Fibroblast of skin of abdomen (primary cell): ENCODE measurements at places on chromosomes 12 and 14.

DNA sequence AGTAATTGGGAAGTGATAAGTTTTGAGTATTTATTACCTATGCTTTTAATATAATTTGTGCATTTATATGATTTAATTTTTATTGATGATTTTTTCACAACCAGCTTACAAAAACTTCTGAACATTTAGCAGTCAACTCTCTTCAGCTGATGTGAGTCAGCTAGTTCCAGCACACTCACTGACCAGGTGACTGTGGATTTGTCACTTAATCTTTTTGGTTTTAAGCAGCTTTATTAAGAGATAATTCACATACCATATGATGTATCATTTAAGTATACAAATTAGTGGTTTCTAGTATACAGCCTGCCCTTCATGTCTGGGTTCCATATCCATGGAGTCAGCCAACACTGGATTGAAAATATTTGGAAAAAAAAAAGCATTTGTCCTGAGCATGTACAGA lies 103.5 kb downstream of the SYNE2 start:
- peak; percentile 46 for DNase-seq

DNA sequence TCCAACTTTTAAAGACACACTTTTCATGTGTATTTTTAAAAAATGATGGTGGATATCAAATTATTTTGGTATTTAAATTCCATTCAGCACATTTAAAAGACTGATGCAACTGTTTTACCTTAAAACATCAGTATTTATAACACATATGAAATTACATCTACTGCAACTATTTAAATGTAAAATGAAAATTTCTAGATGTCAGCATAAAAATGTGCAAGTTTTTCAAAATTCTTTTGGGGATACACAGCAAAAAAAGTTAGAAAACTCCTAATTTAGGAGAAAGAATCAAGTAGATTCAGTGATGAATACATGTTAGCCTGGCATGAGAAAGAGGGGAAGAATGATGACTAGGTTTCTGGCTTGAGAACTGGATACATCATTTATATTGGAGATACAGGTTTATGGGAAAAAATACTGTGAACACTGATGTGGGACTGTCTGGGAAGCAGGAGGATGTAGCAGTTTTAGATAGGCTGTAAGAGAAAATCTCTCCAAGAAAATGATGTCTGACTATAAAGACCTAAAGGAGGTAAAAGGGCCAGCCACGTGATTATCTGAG lies 9.2 kb downstream of the SOS2 start:
- DNase-seq, result peak; percentile 17

- DNase-seq, result no peak
These were observed 89.7 kb upstream of the PARP11 start for GRCh38 chr12:3962631-3963483.

DNA sequence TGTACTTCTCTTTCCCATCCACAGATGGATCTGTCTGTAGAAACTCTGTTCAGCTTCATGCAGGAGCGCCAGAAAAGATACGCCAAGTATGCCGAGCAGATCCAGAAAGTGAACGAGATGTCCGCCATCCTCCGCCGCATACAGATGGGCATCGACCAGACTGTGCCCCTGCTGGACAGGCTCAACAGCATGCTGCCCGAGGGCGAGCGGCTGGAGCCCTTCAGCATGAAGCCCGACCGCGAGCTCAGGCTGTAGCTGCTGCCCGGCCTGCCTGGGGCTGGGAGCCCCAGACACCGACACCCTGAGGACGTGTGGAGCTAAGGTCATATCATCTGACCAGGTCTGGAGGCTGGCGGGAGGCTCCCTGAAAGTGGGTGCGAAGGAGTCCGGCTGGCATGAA lies 97.1 kb downstream of the DUSP16 start:
- DNase-seq, result no peak

DNA sequence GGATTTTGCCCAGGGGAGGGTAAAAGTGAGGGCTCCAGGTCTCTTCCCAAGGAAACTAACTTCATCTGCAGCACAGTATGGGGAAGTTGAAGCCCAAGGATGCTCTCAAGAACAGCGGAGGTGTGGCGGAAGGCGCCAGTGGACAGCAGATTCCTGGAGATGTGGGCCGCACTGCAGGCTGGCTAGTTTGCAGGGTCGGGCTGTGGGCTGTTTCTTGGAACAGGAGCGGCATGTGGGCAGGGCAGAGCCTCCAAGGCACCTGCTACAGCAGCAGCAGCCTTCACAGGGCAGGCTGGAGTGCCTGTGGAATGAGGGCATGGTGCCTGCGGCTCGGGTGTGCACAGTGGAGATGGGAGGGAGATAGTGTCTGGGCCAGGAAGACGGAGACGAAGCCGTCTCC lies 100.0 kb upstream of the SFSWAP start:
- no peak for DNase-seq

DNA sequence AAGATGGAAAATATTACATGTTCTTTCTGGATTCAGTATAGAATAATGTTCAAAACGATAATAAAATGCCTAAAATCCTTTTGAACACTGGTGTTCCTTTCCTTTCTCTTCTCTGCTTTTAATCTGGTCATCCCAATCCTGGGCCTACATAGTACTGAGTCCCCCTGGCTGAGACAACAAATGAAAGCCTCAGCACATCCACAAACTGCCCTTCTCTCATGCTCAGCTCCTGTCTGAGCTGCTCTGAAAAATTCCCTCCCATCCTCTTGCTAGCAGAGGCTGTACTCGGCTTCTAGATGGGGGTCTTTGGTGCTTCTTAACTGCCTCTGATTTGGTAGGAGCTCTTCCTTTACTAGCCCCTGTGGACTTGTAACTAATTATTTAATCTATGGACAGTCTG lies 232.3 kb downstream of the MED13L start:
- no peak for DNase-seq

DNA sequence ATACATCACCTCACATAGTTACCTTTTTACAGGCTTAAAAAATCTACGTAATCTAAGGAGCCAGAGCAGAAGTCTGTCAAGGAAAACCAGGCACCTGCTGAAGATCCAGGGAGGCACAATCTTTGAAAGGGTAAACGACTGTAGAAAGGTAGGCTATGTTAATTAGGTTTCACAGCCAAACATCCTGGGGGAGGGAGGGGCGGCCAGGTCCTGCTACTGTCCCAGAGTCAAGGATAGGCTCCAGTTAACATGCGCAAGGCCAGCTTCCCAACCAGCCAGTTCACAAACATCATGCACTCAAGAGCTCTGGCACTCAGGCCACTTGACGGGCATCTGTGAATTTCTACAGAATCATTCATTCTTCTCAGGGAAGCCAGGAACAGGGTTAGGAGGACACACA lies 22.9 kb downstream of the NIN start:
- DNase-seq, result no peak

- DNase-seq, result peak; percentile 64
These were observed 247.1 kb downstream of the AKAP6 start for GRCh38 chr14:32576088-32576795.

- DNase-seq, result no peak
These were observed 146.3 kb downstream of the MED13L start for GRCh38 chr12:116131176-116131575.

DNA sequence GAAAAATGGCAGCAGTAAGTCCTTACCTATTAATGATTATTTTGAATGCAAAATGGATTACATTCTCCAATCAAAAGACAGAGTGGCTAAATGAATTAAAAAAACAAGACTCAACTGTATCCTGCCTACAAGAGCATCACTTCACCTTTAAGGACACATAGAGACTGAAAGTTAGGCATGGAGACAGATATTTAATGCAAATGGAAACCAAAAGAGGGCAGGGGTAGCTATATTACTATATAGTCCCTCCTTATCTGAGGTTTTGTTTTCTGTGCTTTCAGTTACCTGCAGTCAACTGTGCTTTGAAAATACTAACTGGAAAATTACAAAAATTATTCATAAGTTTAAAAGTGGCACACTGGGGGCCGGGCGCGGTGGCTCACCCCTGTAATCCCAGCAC lies 17.2 kb downstream of the NECAP1 start:
- no peak for DNase-seq

GRCh38 chr12:47834199-47834903 lies 14.6 kb upstream of the HDAC7 start:
- DNase-seq, result no peak

DNA sequence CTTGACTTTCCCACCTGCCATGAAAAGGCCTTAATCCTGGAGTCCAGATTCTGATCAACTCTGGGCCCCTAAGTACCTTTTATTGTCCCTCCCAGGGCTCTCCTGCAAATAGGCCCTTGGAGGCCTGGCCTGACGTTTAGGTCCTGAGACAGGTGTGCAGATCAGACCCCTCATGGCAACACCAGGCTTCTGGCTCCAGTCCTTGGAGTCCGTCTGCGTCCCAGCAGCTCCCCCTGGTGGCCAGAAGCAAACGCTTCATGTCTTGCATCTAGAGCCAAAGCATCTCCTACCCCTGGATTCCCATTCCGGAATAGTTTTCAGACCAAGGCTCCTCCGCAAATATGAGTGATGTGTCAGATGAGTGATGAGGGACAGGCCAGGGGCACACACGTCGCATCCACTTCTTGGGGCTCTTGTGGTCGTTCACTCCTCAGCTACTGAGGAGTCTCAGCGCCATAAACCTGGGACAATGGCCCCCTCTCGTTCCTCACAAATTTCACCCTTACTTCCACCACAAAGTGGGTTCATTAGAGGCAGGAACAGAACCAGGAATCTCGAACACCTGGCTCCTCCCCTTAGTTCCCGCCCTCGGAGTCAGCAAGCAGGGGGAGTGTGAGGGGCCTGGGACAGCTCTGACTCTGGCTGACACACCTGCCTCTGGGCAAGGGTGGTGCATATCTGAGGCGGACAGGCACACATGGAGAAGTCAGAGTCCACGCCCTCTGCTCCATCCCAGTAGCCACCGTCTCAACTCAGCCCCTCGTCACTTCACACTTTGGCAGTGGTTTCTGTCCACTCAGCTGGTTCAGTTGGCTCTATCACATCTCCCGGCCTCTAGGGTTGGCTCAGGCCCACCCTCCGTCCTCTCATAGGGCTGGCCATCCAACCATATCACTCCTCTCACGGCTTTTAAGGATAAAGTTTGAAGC lies 77.9 kb upstream of the PWP1 start:
- DNase-seq, result peak; percentile 70

- no peak for DNase-seq
These were observed 198.6 kb upstream of the DIO3 start for GRCh38 chr14:101362529-101363260.

DNA sequence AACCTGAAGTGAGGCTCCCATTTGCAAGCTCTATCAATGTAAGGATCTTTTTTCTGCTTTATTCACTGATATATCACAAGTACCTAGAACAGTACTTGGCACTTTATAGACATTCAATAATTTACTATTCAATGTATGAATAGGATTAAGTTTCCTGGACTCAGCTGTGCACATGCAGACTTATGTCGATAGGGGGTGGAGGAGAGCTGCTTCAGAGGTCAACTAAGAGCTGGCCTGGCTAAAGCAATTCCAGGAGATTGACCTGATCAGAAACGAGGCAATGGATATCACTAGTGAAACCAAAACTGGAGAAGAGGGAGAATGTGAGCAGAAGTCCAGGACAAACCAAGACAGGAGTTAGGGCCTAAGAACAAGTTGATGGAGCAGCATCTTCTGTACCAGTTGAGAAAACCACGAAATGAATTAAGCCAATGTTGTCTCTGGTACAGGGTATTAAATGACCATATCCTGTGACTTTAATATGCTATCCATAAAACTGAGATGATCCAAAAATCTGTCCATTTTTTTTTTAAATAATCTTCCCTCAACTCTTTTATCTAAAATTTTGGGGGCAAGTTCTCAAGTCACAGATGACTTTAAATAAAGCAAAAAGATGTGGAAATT lies 169.2 kb downstream of the PIK3C2G start:
- peak; percentile 43 for DNase-seq
